Stimulated activated CD4-positive, alpha-beta T cell treated with anti-CD3 and anti-CD28 coated beads, TNF-alpha, amount 100 ng/mL, for 1 hour (primary cell): ENCODE measurements at places on chromosomes 11 and 22.

- no peak for DNase-seq
These were observed 14.2 kb downstream of the DTX4 start for GRCh38 chr11:59186130-59186594.

DNA sequence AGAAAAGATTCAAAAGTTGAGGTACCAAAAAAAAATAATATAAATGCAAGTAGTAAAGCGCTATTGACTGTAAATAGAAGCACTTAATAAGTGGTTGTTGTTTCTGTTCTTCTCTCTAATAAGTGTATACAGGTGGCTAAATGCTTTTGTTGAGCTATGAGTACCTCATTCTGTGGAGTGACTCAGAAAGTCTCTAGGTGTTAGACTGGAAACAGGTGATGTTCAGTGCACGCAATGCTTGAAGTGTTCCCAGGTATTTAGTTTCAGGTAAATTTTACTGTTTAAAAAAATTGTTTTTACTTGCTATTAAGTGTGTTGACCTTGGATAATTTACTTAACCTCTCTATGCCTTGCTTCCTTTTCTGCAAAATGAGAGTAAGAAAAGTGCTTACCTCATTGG lies 24.2 kb downstream of the POU2AF3 start:
- no peak for DNase-seq

GRCh38 chr22:44154436-44154942 lies 26.2 kb upstream of the PARVG start:
- no peak for DNase-seq

DNA sequence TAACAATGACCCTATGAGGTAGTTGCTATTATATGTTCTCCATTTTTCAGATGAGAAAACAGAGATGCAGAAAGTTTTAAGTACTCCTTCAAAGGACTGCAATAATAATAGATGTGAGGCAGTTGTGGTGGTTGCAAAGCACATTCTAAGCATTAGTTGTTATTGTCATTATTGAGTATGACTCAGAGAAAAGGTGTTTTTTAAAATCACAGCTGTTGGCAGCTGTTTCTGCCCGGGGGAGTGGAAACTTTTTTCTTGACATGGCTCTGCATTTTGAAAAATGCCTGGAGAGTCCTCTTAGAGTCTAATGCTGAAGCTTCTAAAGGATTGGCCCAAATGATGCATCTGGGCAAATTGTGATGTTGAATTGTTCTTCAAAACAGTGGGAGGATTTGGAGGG lies 244.5 kb upstream of the MPPED2 start:
- DNase-seq: no peak

DNA sequence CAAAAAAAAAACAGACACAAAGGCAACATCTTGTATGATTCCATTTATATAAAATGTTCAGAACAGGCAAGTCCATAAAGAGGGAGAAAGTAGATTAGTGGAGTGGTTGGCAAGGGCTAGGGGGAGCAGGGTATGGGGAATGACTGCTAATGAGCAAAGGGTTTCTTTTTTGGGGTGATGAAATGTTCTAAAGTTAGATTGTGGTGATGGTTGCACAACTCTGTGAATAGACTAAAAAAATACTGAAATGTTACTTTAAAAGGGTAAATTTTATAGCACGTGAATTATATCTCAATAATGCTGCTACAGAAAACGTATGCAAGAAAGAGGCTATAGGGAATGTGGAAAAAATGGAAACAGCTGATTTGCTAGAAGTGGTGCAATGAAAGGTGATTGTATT lies 155.1 kb downstream of the TENM4 start:
- DNase-seq: no peak

GRCh38 chr11:61476371-61476770 lies 32.2 kb upstream of the LRRC10B start:
- no peak for DNase-seq

GRCh38 chr11:20616920-20617319 lies 17.5 kb downstream of the SLC6A5 start:
- DNase-seq: no peak

DNA sequence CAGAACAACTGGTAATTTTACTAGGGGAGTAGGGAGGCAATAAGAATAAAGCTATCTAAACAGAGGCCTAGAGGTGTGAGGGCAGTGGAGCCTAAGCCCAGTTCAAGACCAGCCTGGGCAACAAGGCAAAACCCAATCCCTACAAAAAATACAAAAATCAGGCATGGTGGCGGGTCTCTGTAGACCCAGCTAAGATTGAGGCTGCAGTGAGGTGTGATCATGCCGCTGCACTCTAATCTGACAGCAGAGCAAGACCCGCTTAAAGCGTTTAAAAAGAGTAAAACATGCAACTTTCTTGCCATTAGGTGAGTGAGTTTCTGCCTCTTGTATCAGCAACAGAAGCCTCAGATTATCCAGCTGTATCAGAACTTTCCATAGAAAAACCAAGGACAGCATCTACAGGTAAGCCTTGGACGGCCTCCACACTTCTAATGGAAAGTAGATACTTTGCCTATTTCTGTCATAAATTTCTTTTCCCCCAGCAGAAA lies 12.1 kb downstream of the TAF1D start:
- DNase-seq: no peak

DNA sequence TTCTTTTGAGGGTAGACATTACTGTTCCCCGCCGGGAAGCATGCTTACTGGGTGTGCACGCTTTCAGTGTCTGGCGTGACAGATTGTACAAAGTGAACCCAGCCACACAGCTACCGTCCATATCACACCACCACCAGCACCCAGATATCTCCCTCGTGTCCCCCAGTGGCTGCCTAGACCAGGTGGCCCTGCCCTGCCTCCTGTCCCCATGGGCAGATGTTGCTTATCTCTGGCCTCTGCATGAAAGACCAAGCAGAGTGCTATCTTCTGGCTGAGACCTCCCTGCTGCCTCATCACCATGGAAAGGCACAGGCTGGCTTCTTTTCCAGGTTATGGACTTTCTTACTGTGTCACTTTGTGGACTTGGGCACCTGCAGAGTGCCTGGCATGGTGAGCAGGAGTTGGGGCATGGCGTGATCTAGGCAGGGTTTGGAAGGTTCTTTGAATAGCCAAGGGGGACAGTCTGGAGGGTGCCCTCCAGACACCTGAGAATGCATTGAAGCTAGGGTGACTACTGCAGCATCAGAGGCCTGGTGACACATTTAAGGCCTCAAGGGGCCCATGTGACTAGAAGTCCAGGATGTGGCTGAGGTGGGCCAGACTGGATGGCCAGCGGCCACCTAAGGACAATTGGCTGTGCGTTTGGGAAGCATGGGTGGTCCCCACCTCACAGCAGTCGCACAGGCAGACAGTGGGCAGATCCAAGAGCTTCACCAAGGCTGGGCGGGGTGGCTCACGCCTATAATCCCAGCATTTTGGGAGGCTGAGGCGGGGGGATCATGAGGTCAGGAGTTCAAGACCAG lies 4.7 kb downstream of the TANGO2 start:
- DNase-seq: no peak

DNA sequence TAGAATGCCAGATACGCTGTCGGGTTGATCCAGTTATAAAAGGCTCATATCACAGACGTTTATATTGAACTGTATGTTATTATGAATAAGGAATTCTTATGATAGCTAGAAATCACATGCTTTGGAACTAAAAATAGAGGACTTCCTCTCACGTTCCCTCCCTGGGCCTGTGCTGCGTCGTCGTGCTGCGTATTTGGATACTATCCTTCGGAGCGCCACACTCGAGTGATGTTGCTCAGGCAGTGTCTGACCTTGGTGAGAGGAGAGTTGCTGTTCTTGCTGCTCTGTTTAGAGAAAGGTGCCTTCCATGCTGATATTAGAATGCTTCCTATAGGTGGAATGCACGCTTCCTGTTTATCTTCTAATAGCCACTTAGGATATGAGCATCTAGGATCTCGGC lies 20.2 kb upstream of the ST14 start:
- no peak for DNase-seq

DNA sequence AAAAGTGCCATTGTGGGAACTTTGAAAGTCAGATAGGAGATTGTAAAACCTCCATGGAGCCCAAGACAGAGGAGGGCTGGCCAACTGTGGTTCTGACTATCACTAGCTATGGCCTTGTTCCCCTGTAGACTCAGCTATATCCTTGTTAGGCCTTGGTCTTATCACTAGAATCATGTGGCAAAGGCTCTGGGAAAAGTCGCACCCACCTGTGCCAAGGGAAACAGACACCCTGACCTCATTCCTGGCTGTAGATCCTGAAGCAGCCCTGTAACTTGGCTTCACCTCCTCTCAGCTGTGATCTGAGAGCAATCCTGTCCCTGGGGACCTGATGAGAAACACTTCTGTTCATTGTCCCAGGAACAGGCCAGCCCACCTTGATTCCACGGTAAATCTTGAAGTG lies 566.2 kb downstream of the TMEM135 start:
- DNase-seq: no peak

GRCh38 chr11:76561245-76561644 lies 109.3 kb downstream of the LRRC32 start:
- DNase-seq: no peak

GRCh38 chr11:26063915-26064314 lies 268.0 kb upstream of the ANO3 start:
- DNase-seq: no peak

DNA sequence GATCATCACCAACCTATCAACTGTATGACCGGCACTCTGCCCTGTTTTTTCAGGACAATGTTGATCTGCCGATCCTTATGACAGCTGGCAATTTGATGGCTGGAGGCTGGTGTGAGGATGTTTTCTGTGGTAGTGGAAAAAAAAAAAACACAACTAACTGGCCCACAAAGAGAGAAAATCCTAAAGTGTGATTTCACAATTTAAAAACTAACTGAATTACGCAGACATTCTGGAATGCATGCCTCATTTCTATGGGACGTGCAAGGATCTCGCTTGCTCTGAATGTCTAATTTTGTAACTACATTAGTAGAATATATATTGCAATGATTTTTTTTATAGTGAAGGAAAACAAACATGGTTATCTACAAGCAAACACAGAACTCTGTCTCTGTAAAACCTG lies 590.5 kb downstream of the ETS1 start:
- DNase-seq: no peak

- no peak for DNase-seq
These were observed 210.6 kb downstream of the NTM start for GRCh38 chr11:131581046-131581445.

- no peak for DNase-seq
These were observed 106.4 kb downstream of the DSCAML1 start for GRCh38 chr11:117690484-117691217.

GRCh38 chr11:69430566-69430965 lies 50.9 kb upstream of the LINC01488 start:
- DNase-seq: no peak

DNA sequence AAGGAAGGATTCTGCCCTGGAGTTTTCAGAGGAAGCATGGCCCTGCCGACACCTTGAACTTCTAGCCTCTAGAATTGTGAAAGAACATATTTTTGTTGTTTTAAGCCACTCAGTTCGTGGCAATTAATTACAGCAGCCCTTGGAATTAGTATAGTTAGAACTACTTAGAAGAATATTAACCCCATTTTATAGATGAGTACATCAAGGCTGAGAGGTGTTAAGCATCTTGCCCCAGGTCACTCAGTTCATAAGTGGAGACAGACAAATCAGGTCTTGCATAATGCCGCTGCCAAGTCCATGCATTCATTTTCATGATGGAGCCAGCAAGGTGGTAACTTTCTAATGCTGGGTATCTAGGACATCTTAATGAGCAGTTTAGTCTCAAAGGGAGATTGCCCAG lies 26.6 kb downstream of the LDLRAD3 start:
- no peak for DNase-seq

DNA sequence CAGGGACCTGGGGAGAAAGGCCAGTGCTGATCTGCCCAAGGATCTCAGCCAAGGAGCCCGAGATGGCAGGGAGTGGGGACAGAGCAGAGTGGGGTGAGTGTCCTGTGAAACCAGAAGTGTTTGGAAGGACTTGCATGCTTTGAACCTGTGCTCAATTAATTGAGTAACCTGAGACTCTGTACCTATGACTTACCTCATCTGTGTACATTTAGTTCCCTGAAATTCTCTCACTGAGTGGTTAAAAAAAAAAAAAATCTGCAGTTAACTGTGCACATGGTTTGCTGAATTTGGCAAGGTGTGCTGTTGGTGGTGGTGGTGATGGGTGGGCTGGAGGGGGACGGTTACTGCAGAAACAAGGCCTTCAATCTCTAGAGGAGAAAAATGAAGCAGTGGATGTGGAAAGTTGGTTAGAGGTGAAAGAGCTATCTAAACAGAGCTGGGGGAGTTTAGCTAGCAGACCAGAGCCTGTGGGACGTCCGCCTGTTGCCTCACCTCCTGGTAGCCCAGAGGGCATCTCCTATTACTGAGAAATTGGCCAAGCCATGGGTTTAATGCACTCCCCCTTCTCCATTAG lies 8.3 kb upstream of the SORL1-AS1 start:
- DNase-seq: no peak

GRCh38 chr11:1121813-1122663 lies 35.7 kb upstream of the MUC5AC start:
- no peak for DNase-seq

DNA sequence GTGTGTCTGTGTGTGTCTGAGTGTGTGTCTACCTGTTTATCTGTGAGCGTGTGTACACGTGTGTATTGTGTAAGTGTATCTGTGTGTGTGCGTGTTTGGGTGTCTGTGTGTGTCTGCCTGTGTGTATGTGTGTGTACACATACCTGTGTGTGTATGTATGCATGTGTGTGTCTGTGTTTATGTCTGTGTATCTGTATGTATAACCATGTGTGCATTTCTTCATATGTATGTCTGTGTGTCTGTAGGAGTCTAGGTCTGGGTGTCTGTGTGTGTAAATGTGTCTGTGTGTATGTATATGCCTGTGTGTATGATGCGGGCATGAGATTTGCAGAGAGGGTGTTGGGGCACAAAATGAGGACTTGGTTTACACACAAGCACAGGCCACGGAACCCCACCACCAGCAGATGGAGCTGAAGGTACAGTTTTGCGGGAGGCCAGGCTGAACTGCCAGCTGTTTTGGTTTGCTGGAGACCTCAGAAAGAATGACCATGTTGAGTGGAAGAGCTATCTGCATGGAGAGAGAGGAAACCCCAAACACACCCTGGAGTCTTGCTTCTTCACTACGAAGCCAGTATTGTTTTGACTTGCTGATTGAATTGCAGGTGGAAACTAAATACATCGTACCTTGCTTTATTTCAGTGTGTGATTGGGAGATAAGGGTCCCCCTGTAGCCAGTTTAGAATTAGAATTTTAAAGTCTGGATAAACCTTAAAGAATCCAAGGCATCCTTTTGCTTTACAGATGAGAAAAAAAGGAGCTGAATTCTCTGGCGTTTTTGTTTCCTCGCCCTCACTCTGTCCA lies 497.2 kb downstream of the NTM start:
- no peak for DNase-seq

DNA sequence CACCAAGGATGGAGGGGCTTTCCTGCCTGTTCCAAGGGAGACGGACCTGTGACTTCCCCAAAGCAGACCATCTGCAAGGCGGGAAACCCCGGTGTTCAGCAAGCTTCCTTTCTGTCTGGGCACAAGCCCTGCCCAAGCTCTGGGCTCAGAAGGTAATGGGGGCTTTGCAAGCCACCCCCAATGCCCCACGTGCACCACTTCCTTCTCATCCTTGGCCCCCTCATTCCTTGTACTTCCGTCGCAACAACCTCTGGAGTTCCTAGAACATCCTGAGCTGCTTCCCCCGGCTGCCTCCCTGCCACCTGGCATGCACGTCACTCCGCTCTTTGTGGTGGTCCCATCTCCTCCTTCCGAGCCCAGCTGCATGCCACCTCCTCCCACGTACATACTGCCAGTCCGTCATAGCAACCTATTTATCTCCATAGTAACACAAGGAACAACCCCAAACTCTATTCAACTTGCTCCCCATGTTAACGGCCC lies 3.9 kb downstream of the MYEOV start:
- no peak for DNase-seq
